D721Med (cell line): ENCODE measurements at places on chromosomes 11 and 22.

GRCh38 chr11:23280088-23280487 lies 419.8 kb upstream of the CCDC179 start:
- no peak for DNase-seq

DNA sequence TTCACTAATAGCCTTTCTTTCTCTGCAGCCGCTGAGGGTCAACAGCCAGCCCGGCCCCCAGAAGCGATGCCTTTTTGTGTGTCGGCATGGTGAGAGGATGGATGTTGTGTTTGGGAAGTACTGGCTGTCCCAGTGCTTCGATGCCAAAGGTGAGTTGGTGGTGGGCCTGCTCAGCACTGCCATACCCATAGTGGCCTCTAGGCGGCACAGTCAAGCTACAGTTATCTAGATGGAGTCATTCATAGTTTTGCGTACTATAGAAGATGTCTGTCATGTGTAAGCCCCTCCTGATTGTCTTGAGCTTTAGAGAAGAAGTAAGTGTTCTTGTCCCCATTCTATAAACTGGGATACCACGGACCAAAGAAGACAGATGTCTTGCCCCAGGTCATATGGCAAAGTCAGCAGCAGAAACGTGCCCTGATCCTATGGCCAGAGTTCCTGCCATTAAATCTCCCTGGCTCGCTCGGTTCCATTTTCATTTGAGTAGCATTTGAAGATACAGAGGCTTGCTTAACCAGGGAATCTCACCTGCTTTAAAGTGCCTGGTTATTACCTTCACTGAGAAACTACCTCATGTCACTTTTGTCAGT lies 42.1 kb upstream of the CRTAM start:
- no peak for DNase-seq

DNA sequence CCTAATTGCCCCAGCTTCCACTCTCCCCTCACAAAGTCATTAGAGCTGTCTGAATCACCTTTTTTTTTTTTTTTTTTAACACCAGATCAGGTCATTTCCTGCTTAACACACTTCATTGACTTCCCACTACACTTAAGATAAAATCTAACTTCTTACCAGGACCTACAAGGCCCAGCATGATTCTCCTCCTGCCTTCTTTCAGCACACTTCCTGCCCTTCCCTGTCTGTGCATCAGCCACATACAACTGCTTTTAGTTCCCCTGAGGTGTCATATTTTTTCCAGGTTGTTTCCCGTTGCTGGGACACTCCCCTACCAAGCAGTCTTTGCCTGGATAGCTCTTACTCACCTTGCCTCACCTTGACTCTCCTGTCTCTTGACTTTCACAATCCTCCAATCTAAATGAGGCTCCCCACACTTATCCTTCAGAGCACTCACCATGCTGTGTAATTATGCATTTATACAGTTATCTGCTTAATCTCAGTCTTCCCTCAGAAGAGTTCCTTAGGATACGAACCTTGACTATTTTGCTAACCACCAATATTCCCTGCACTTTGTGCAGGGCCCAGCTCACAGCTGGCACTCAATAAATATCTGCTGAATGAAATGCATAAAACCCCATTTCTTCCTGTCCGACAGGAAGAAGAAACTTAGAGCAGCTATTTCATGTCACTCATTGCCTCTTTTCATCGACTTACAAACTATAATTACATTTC lies 96.6 kb upstream of the AKIP1 start:
- DNase-seq = no peak

DNA sequence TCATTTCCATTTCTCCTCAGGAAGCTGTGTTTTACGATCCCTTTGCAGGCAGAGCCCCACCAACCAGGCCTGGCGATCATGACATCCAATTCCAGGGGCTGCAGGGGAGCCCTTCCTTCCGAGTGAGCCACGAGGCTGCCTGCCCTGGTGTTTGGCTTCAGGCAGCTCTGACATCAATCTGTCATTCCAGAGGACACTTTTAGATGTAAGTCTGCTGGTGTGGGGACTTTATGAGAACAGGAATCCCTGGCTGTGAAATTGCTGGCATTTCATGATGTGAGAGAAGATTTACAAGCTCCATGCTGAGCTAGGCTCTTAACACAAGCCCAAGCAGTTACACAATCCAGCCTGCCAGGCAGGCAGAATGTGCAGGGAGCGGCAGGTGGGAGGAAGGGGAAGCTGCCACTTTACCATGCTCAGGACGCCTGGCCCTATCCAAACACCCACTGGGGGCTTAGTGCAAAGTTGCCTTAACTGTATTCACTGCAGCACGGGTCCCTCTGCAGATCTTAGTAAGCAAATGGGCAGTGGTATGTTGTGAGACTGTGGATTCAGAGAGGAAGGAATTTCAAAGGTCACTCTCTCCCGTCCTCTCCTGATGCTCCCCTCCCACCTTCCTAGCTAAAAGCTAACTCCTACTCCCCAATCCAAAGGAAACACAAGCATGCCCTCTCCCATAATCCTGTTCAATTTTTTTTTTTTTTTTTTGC lies 43.4 kb upstream of the MICAL2 start:
- DNase-seq = no peak

GRCh38 chr11:93291110-93291509 lies 39.4 kb upstream of the DEUP1 start:
- no peak for DNase-seq

DNA sequence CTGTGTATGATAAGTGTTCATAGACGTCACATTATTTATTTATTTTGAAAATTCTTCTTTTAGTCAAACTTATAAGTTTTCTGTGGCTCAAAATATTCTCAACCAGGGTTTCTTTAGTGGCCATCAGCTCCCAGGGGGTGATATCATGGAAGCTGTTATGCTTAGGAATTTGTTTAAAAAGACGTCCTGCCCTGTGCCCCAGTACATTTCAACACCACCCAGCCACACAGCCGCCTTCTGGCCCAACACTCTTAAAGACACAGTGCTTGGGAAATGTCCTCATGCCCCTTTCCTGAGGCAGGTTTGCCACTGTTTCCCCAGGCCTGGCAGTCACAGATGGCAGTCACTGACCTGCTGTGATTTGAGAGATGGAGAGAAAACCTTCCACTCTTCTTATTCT lies 19.9 kb downstream of the TSKU start:
- no peak for DNase-seq

DNA sequence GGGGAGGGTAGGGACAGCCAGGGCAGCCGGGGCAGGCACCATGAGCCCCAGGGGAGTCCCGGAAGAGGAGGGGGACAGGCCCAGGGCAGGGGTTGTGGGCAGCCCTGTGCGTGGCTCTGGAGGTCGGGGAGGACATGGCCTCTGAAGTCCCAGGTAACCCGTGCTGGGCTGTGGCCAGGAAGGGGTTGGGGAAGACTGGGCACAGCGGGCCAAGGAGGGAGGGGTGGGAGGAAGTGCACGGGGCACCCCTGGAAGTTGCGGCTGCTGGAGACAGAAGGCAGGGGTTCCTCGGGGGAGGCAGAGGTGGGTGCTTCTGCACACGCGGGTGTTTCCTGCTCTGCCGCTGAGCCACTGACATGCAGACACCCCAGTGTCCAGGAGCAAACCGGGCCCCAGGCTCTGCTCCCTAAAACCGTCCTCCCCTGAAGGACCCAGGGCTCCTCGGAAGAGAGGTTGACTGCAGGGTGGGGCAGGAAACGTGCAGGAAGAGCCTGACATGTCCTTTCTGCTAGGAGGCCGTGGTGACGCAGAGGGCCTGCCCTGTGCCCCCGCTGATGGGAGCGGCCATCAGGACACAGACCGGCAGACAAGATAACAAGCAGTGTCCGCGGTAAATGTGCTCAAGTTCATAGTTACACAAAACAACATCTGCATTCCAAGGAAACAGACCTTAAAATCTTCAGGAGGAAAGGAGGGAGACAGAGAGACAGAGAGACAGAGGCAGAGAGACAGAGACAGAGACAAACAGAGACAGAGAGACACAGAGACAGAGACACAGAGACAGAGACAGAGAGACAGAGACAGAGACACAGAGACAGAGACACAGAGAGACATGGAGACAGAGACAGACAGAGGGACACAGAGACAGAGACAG lies 5.7 kb downstream of the TNNI2 start:
- DNase-seq = no peak

- no peak for DNase-seq
These were observed 30.4 kb downstream of the TPBGL start for GRCh38 chr11:75270896-75271418.

DNA sequence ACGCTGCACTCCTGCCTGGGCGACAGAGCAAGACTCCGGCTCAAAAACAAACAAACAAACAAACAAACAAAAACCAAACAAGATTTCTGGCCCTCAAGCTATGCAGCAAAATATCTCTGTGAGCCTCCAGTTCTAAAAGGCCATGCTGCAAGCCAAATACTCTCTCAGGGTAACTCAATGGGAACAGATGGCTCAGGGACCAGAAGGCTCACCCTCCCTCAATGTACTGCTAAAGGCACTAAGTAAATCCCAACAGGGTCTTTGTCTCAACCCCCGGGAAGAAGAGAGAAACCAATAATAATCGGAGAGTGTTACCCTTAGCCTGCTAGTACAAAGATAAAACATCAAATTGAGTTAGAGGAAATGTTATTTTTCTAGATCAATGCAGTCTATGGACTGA lies 119.7 kb upstream of the ZC3H12C start:
- DNase-seq = no peak

GRCh38 chr11:2767801-2768200 lies 68.0 kb upstream of the KCNQ1OT1 start:
- DNase-seq = no peak

GRCh38 chr11:69004411-69005182 lies 8.4 kb downstream of the MRGPRF start:
- DNase-seq = no peak

DNA sequence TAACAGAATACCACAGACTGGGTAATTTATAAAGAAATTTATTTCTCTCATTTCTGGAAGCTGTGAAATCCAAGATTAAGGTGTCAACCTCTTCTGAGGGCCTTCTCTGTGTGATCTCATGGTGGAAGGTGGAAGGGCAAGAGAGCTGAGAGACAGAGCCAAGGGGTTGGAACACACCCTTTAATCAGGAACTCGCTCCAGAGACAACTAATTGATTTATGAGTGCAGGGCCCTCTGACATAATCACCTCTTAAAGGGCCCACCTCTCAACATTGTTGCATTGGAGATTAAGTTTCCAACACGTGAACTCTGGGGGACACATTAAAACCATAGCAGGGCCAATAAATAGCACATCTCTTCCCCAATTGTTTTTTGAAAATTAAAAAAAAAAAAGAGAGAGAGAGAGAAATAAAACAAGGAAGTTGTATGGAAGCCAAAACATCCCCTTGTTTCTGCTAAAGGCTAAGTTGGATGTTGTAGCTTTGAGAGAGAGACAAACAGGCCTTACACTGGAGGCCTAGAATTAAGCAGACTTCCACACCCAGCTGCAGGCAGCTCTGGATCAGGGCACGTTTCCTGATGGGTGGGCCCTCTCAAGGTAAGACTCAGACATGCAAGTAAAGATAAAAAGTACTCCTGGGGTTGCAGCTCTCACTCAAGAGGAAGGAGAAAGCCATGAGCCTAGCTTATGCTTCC lies 64.1 kb upstream of the BIRC3 start:
- no peak for DNase-seq

DNA sequence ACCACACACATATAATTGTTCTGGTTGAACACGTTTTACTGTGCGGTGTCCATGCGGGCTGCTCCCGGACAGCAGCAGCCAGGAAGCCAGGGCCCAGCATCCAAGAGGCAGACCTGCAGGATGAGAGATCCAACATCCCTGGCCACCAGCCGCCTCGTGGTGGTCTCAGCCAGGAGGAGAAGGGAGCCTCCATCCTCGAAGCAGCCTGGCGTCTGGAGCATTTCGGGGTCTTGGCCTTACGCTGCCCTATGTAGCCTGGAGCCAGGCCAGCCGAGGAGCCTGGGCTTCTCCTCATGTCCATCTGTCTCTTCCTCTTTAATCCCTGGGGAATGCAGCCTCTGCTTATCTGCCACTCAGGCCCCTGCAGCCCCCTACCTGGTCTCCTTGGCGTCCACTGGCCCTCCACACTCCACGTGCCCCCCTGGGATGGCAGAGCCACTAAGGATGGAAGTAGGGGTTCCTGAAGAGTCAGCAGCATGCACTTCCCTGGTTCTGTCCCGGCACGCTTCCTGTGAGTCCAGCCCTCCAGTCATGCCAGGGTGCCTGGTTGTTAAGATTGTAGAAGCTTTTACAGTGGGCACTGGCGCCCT lies 253.2 kb downstream of the TBC1D22A start:
- DNase-seq = no peak

DNA sequence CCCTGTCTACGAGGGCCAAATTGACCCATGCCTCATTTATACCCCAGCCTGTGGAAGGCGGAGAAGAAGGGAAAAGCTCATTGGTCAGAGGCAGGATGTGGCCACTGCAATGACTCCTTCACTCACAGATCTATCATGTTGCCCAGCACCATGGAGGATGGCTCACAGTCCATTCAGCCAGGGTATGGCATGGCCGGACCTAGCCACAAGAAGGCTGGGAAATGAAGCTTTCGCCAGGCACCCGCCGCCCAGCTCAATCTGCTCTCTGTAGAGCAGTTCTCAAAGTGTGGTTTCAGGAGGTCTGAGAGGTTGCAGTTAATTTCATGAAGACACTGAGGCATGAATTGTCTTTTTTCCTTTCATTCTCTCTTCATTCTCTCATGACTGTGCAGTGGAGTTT lies 40.6 kb upstream of the LINC01488 start:
- DNase-seq = no peak

GRCh38 chr22:27523711-27524110 lies 277.8 kb downstream of the MN1 start:
- DNase-seq = no peak

GRCh38 chr22:33971561-33971961 lies 51.3 kb upstream of the LARGE1 start:
- no peak for DNase-seq

DNA sequence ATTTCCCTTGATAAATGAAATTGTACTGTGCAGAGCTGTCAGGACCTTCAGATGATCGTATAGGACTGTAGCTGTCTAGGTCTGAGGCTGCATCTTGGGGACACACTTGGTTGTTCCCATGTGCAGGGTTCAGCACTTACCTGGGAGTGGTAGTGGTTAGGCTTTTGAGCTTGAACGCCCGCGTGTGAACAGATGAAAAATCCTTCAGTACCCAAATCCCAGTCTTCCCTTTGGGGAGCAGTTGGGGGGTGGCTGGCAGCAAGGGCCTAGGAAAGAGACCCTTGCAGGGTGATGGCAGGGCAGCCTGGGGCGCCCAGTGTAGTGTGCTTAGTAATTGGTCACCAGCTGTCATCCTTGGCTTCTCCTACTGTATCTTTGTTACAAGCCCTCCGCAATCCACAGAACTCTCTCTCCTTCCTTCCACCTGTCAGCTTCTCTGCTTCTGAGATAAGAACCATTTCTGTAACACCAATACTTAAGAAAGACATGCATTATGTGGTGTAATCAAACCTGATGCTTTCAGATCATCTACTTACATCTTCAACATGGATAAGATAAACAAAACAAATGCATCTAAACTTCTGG lies 64.6 kb downstream of the MORC2 start:
- no peak for DNase-seq

DNA sequence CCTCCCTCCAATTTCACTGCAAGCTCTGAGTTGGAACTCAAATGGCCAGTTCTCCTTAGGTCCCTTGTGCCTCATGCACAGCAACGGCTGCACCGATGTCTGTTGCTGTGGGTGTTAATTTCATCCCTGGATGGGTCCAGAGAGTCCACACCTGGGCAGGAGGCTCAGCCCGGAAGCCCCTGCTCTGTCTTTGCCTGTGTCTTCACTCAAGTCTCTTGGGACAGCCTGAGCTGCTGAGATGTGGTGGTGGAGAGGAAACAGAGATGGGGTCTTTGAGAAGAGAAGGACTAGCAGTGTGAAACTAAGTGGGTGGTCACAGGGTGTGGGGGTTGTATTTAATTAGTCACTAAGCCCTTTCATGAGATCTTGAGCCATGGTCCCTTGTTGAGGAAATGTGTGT lies 109.3 kb downstream of the NECTIN1 start:
- DNase-seq = no peak
